ENCODE measurements at places on chromosomes 16 and 17.

DNA sequence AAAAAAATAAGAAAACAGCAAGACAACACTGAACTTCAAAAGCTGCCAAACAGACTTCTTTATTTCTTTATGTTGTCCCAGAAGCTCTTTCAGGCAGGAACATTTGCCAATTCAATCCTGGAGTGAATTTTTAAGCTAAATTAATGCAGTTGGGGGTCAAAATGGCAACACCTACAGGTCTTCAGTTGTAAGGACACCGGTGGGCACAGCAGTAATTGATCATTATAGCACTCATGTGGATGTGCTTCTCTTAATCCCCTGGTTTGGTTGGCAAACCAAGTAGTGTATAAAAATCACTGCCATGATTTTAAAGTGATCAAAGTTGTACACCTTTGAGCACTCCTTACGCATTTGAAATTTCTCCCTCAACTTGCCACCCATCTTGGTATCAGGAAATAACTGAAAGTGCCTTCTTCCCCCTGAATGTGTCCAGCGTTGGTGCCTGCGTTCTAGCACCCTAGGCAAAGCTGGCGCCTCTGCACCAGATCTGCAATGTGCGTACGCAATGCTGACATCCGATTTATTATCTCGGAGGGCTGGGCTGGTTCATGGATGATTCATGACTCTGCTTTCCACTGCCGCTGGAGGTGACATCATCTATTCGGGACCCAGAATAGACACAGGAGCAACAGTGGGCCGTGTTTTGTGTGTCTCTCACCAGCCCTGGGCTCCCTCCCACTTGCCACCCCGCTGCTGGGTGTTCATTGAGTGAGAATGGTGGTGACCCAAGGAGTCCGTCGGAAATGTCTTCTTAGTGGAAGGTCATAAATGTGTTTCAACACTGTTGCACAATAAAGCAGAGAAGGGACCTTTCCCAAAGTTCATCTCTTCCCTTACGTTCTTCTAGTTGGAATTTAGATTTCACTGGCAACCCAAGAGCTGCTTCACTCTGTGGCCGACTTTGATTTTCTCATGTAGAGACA lies 203.4 kb downstream of the CCDC182 start:
- peak; percentile 54 for DNase-seq

DNA sequence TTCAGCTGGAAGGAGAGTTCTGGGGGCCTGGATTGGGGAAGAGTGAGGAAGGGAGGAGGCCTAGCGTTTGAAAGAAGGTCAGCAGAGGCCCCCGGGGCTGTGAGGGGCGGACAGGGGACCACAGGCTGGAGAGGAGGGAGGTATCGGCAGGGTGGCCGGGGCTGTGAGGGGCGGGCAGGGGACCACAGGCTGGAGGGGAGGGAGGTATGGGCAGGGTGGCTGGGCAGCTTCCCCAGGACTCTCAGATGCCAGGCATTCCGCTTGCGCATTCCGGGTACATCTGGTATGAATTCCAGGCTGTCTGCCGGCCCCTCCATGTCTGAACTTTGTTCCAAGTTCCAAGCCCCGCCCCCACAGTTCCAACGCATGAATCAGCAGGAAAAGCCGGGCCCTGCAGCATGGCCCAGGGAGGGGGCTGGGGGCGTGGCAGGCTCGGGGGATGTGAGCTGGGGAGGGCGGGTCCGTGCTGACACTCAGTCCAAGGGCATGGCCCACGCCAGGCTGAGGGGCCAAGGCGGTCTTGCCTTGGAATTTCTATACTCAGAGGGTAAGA lies 4.3 kb upstream of the TLCD2 start:
- DNase-seq: peak; percentile 97

DNA sequence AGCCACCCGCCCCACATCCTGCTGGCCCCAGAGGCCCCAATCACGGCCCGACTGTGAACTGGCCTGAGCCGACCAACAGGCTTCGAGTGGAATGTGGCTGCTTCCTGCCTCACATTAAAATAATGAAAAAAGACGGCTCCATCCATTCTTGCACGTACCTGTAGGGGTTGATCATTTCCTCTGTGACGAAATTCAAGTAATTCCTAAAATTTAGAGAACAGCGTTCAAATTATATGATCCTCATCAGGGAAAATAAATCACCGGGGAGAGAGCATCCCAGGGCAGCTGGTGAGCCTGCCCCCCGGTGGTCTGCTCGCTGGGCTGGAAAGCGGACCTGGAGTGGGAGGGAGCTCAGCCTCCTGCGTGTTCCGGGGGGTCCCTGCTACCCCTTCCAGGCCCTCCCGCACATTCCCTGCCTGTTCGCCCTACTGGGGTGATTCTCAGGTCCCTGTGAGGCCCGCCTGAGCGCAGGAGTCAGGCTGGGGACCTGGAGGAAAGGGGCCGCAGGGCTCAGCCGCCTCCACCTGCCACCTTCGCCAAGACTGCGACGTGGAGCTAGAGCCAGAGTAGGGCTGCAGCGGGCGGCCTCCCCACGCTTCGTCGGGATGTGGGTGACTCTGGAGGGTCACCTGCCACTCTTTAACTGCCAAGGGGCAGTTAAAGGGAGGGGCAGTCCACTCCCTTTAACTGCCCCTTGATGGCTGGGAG lies 28.9 kb downstream of the SLC7A5 start:
- DNase-seq: no peak

- no peak for DNase-seq
Measured at GRCh38 chr16:85457366-85457765, 155.8 kb upstream of the GSE1 start.

DNA sequence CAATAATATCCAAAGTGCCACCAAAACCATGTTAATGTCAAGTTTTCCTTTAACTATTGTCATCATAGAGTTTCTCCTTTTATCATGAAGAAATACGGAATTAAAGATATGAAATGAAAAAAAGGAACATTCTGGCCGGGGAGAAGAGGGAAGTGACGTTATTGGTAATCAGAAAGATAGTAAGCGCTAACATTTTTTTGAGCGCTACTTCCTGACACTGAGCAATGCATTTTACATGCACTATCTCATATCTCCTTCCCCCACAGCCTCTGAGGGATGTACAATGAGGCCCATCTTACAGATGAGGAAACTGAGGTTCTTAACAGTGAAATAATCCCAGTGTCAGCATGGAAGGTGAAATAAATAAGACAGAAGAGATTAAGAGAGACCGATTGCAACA lies 410.9 kb downstream of the SOX9 start:
- no peak for DNase-seq

DNA sequence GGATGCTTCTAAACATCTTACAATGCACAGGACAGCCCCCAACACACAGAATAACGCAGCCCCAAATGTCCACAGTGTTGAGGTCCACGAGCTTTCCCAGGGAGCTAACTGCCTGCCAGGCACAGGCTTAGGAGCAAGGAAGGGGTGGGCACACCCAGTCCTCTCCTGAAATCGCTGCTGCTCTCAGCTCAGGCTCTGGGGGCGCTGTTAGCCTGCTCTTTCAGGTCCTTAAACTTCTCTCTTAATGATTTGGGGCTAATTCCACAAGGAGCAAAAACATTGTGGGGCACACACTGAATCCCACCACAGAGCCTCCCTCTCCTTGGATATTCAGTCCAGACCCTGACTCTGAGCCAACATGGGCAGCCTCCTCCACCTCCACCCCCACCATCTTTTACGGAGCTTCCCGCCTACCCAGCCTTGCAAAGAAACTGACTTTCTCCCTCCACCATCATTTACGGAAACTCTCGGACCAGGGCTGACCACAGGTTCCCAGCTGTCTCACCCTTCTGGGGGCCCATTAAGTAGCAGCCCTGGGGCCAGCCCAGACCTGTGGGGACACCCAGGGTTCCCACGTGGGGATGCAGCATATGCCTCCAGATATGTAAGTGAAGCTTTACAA lies 1.1 kb downstream of the CD300H start:
- peak; percentile 3 for DNase-seq

DNA sequence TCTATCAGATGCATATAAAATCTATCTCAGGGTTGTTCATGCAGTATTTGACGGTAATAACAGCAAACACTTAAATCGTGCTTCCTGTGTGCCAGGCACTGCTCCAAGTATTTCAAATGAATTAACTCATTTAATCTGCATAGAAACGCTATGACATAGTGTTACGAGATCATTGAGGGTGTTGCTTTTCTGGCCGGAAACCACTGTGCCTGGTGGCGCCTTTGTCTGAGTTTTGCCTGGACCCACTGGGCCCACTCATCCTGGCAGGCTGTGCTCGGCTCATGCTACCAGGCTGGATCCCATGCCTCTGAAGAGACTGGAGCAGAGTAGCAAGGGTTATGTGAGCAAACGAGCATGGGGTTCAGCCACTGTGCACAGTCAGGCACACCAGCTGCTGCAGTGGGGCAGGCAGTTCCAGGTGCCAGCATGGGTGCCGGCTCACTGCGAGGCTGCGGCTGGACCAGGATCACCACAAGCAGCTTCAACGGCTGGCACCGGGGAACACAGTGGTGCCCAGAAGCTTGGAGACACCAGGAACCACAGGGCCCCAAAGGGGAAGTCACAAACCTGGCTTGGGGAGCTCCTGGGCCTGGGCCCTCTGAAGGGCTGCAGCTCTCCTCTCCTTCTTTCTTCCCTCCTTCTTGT lies 45.9 kb upstream of the CLEC19A start:
- no peak for DNase-seq

- no peak for DNase-seq
Measured at GRCh38 chr17:69187294-69187693, 41.3 kb downstream of the ABCA10 start.

DNA sequence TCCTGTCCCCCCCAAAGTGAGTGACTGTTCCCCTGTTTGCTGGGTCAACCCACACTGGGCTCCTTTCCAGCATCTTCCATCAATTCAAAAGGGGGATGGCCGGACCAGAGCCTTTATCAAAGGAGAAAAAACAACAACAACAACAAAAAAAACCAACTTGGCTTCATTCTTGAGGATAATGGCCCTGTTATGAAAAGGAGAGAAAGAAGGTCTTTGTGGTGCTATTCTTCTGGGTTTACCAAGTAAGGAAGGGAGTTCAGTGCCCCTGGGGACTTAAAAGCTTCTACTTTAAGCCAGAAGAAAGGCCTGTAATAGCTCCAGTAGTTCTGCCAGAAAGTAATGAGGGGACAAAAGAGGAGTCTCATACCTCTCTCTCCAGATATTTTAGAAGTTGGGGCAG lies 71.5 kb downstream of the RGS9 start:
- DNase-seq: no peak

DNA sequence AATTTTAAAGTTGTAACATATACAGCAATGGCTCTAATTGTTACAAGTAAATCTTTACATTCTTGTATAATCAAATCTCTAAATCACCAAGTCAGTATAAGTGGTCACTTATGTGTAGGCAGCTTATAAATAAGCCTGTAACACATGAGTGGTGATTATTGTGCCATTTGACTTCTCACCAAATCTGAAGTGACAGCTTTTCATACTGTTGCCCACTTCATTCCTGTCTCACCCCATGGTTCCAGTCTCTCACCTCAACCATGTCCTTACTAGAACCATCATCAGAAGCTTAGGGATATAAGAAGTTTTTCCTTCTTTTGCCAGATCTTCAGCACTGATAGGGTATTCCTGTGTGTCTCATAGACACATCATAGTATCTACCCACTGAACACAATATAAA lies 23.5 kb downstream of the TNRC6A start:
- no peak for DNase-seq

- no peak for DNase-seq
Measured at GRCh38 chr16:83070416-83071209, 443.8 kb downstream of the CDH13 start.

GRCh38 chr16:56793492-56793891 lies 63.6 kb downstream of the NUP93 start:
- peak; percentile 61 for DNase-seq

DNA sequence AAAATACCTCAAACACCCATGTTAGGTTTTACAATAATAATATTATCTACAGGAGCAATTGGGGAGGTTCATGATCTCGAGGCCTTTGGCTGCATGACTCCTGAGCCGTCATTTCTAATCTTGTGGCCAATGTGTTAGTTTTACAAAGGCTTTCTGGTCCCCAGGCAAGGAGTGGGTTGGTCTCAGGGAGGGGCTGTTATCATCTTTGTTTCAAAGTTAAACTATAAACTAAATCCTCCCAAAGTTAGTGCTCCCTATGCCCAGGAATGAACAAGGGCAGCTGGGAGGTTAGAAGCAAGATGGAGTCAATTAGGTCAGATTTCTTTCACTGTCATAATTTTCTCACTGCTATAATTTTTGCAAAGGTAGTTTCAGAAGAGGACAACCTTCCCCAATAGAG lies 9.1 kb upstream of the CCL5 start:
- DNase-seq: no peak

DNA sequence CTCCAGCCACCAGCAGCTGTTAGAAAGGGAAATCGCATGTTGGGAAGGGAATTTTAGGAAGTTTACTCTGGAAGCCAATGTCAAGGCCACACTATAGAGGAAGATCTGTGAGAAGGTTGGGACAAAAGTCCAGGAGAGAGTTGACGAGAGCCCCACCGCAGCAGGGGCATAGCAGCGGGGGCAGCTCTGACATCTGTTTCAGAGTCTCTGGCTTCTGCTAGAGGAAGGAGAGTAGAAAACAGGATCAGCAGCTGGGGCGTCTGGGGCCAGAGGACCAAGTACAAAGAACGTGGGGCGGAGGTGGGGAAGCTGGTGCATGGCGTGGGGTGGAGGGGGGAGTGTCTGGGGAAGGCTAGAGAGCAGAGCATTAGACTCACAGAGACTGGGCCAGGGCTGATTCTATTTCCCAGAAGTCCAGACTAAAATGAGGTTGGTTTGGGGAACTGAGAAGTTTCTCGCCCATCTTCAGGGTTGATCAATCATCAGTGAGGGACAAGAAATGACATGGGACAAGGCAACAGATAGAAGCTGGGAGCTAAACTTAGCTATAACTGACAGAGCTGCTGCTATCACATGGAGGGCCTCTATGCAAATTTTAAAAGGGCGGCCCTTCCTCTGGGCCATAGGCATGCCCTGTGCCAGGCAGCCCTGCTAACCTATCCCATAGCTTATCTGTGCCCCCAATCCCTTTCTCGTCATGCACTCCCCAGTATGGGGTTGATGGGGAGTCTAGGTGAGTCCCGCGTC lies 1.2 kb downstream of the RABEP2 start:
- no peak for DNase-seq

- no peak for DNase-seq
Measured at GRCh38 chr17:68714676-68715075, 113.5 kb upstream of the FAM20A start.

DNA sequence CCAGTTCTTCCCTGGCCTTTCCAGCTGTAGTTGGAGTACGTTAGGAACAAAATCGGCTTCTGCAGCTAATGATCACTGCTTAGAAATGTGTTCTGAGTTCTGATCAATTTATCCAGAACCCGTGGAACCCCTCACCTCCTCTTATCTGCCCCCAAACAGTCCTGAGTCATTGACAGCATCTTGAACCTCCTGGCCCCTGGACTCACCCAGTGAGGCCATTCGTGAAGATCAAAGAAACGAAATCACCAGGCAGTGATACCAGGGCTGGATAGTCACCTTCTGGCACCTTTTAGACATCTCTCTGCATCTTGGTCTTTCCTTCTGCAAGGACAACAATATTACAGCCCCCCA lies 17.0 kb upstream of the EXOC7 start:
- no peak for DNase-seq

DNA sequence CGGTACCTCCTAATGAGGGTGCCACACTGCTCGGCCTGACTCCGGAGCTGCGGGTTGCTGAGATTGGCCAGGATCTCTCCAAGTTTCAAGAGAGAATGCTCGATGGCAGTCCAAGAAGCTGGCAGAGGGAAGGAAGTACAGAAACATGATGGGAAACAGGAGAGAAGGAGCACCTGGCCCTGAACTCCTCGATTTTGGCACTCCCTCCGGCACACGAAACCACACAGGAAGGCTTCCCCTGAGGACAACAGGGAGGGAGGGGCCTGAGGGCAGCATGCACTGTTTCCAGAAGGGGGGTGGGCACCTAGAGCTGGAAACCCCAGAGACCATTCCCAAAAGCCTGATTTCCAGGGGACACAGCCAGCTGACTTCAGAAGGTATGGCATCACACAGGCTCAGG lies 18.1 kb downstream of the CSF3 start:
- no peak for DNase-seq

GRCh38 chr16:84957192-84957591 lies 54.1 kb downstream of the ZDHHC7 start:
- DNase-seq: no peak
